ENCODE measurements at places on chromosomes 2 and 18.

DNA sequence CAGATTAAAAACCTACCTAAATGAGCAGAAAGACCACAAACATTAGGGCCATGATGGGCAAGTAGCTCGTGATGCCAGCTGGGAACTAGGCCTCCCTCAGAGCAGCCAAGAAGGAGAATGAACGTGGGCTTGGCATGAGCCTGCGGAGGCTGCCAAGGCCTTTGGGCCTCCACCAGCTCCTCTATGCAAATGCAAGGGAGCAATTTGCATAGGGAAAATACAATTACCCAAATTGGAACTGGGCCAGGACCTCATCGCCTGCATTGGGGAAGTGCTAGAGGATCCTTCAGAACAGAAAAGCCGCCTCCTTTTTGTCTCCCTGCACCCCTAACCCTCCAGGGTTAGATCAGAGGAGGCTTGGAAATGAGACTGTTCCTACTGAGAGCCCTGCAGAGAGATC lies 326.4 kb downstream of the SMAD2 start:
- no peak for DNase-seq

- DNase-seq: no peak
Observed at GRCh38 chr2:180010701-180011100, 3.6 kb upstream of the CWC22 start.

- DNase-seq: no peak
Observed at GRCh38 chr2:157376041-157376440, 50.4 kb upstream of the ERMN start.

- DNase-seq: no peak
Observed at GRCh38 chr18:52670896-52671295, 330.9 kb downstream of the DCC start.

GRCh38 chr2:164745012-164745797 lies 96.4 kb downstream of the COBLL1 start:
- no peak for DNase-seq

GRCh38 chr2:118016911-118017310 lies 3.0 kb upstream of the CCDC93 start:
- peak; percentile 7 for DNase-seq

- DNase-seq: no peak
Observed at GRCh38 chr2:118006326-118006725, 7.5 kb downstream of the CCDC93 start.

- DNase-seq: no peak
Observed at GRCh38 chr2:147388217-147388616, 456.6 kb upstream of the ACVR2A start.

DNA sequence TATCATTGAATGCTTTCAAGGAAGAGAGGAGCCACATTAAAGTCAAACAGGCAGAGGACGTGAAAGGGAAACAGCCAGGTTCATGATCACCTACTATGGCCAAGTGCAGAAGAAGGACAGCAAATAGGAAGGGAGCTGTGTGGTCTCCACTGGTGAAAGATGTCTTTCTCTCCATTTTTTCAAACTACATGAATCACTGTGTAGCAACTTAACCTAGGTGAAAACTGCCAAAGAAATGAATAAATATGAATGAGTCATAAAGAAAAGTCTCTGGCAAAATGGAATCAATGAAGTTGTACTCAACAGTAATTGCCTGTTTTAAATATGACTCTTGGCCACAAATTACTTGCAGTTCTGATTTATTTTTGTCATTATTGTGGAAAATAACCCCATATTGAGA lies 452.6 kb upstream of the PKDCC start:
- no peak for DNase-seq

DNA sequence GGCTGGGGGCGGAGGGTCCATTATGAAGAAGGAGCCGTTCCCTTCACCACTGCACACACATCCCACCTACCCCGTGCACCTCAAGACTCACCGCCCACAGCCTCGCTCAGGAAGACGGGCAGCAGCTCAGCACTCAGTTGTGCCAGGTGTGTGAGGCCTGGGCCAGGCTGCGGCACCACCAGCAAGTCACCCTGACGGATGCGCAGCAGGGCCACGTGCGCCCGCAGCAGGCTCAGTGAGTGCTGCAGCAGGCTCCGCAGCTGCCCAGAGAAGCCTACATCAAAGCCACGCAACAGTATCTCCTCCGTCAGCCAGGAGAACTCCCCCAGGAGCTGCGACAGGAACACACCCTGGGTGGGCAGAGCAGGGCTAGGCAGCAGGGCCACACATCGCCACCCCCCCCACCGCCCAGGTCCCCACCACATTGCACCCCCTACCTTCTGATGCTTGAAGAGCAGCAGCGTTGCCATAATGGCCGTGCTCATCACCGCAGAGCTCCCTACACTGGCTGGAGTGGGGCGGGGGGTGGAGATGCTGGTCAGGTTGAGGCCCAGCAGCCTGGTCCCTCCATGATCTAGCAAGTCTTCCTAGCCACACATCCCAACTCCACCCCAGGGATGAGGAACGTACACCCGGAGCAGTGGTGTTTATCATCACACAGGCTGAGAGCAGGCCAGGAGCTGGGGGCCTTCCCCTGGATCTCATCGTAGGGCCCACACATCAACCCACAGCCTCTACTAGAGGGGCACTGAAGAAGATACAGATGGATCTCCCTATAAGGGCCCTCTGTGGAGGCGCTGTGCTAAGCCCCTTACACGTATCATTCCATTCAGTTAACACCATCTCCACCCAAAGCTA lies 10.2 kb downstream of the GPAT2 start:
- no peak for DNase-seq
